ENCODE measurements at places on chromosomes 7 and 10.

GRCh38 chr7:130240240-130240639 lies 26.4 kb upstream of the CPA2 start:
- no peak for DNase-seq

DNA sequence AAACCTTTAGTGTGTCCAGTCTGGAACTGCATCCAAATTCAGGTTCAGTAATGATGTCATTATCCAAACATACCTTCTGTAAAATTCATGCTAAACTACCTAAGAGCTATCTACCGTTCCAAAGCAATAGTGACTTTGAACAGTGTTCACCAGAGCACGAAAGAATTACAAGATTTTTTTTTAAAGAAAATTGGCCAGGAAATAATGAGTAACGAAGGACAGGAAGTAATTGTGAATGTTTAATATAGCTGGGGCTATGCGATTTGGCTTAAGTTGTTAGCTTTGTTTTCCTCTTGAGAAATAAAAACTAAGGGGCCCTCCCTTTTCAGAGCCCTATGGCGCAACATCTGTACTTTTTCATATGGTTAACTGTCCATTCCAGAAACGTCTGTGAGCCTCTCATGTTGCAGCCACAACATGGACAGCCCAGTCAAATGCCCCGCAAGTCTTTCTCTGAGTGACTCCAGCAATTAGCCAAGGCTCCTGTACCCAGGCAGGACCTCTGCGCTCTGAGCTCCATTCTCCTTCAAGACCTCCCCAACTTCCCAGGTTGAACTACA lies 694 bp upstream of the FAS start:
- DNase-seq: no peak

- DNase-seq: no peak
Observed at GRCh38 chr7:144710791-144711190, 125.1 kb downstream of the TPK1 start.

- no peak for DNase-seq
Observed at GRCh38 chr7:83821866-83822265, 172.9 kb upstream of the SEMA3E start.

GRCh38 chr7:75850235-75850634 lies 28.6 kb upstream of the RHBDD2 start:
- no peak for DNase-seq

DNA sequence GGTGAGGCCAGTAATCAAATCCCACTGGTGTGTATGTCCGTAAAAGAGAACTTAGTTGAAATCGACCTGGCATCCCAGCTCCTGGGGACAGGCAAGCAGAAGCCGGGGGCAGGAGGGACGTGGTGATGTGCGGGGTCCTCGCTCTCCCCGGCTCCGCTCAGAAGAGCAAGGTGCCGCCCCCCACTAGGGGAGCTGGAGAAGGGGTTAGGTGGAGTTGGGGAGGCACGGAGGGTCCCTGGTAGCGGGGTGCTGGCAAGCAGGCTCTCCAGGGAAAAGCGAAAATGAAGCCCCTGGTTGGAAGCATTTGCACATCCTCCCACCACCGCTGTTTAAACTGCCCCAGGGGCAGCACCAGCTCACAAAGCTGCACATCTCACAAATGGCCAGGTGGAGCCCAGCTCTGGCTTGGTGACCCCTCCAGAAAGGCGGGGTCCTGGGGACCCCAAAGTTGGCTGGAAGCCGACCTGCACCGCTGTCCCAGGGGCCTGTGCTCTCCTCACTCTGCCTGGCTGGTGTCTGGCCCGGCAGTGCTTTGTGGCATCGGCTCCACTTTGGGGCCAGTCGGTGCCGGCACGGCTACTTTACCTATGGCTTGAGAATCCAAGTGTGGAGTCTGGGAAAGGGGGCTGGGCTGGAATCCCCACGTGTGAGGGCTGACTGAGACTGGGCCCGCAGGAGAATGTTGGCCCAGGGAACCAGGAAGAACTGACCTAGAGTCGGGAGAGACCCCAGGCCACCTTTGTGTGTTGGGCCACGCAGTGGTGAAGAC lies 2.9 kb upstream of the CFAP46 start:
- no peak for DNase-seq

GRCh38 chr7:35508623-35509400 lies 186.1 kb downstream of the HERPUD2 start:
- DNase-seq: no peak

GRCh38 chr10:126161691-126162090 lies 226.6 kb downstream of the ADAM12 start:
- no peak for DNase-seq

DNA sequence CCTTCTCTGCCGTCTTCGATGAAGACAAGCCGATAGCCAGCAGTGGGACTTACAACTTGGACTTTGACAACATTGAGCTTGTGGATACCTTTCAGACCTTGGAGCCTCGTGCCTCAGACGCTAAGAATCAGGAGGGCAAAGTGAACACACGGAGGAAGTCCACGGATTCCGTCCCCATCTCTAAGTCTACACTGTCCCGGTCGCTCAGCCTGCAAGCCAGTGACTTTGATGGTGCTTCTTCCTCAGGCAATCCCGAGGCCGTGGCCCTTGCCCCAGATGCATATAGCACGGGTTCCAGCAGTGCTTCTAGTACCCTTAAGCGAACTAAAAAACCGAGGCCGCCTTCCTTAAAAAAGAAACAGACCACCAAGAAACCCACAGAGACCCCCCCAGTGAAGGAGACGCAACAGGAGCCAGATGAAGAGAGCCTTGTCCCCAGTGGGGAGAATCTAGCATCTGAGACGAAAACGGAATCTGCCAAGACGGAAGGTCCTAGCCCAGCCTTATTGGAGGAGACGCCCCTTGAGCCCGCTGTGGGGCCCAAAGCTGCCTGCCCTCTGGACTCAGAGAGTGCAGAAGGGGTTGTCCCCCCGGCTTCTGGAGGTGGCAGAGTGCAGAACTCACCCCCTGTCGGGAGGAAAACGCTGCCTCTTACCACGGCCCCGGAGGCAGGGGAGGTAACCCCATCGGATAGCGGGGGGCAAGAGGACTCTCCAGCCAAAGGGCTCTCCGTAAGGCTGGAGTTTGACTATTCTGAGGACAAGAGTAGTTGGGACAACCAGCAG lies 60.4 kb upstream of the BTBD16 start:
- DNase-seq: no peak

- DNase-seq: no peak
Observed at GRCh38 chr10:4602764-4603491, 223.1 kb upstream of the AKR1E2 start.
